ENCODE measurements at places on chromosomes 1 and 21.
A peak's percentile ranks its signal among the peaks of the same experiment; 100 is the strongest.

DNA sequence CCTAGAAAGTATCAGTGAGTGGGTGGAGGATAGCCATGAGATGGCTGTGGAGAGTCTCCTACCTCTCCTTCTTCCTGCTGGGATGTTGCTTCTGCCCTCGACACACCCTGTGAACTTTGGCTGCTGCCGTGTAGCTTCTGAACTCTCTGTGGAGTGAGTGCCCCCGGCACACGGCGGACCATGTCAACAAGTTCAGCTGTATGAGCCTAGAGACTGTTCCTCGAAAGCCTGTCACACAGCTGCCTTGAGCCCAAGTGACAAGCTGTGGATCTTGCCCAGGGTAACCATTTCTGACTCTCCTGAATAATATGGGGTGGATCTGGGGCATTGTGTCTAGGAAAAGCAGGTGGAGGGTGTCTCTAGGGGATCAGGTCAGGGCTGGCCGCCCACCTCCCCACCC, 143.2 kb downstream of the NOS1AP start:
- DNase-seq: no peak
- no peak overlapping the region for H3K27ac ChIP-seq
- no peaks in the 10 kb centered on the region for H3K36me3 ChIP-seq
- no peak overlapping the region for H3K4me3 ChIP-seq
- H3K27me3 ChIP-seq: no peaks in the 10 kb centered on the region

DNA sequence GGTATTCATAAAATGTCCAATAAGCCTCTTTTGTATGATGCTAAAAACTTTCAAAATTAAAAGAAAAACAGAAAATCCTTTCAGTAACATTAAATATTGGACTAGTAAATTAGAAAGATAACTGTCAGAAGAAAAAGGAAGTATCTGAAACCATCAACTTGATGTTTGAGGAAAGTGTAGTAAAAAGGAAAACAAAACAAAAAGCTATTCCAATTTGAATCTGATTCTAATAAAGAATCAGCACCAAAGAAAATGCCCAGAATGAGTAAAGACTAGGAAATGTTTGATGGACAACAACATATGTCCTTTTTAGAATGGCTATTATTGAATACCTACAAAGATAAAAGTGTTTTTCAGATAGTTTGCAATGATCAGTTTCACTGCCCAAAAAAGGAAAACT, 79.9 kb upstream of the RBM34 start:
- H3K36me3 ChIP-seq: peaks cover 12% of the 10 kb centered on the region
- no peaks in the 10 kb centered on the region for H3K27me3 ChIP-seq

- no peak overlapping the region for H3K4me3 ChIP-seq
- DNase-seq: no peak
- no peaks in the 10 kb centered on the region for H3K36me3 ChIP-seq
- no peak overlapping the region for H3K27ac ChIP-seq
- peaks cover 6% of the 10 kb centered on the region for H3K4me1 ChIP-seq
- H3K27me3 ChIP-seq: no peaks in the 10 kb centered on the region
These were observed 67.0 kb downstream of the TBX19 start for GRCh38 chr1:168347630-168348029.

- H3K4me3 ChIP-seq: no peak overlapping the region
- H3K4me1 ChIP-seq: no peaks in the 10 kb centered on the region
- no peaks in the 10 kb centered on the region for H3K27me3 ChIP-seq
These were observed 27.7 kb downstream of the PPP1R12B start for GRCh38 chr1:202376247-202376646.

DNA sequence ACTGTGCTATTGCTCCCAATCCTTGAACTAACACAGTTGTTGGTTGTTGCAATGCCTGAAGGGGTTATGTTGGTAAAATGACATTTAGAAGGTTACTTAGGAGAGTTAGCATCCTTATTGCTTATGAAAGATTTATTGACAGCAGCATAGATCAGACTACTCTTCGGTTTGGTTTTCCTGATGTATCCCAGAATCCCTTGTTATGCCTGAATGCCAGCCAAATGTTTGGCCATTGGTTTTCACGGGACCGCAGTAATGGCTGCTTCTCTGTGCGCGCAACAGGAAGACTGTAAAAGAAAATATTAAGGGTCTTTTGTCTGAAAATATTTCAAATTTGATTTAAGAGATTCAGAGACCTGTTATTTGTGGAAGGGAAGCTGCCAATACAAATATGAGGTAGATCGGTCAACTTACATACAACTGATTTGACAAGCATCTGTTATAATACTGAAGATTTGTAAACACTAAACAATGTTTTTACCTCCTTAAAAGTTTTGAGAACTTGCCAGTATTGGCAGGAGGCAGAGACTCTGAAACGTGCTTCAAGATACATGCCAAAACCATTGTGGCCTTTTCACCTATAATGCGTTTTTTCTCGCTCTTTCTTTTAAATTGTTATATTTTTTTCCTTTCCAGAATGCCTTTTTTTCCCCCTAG, 8.3 kb downstream of the NFIA start:
- peak overlapping the region; percentile 96 for H3K4me3 ChIP-seq
- no peak for DNase-seq
- H3K36me3 ChIP-seq: peaks cover 7% of the 10 kb centered on the region
- H3K27ac ChIP-seq: peak overlapping the region; percentile 94
- peaks cover 73% of the 10 kb centered on the region for H3K4me1 ChIP-seq

- no peak for DNase-seq
- no peaks in the 10 kb centered on the region for H3K36me3 ChIP-seq
- no peak overlapping the region for H3K4me3 ChIP-seq
- no peaks in the 10 kb centered on the region for H3K27me3 ChIP-seq
These were observed 12.5 kb downstream of the RGS8 start for GRCh38 chr1:182671750-182672486.

- no peaks in the 10 kb centered on the region for H3K27me3 ChIP-seq
- DNase-seq: no peak
- H3K27ac ChIP-seq: no peak overlapping the region
- no peaks in the 10 kb centered on the region for H3K36me3 ChIP-seq
These were observed 22.2 kb downstream of the SEC16B start for GRCh38 chr1:177947623-177948022.

GRCh38 chr1:41501581-41501980, 17.1 kb upstream of the EDN2 start:
- DNase-seq: no peak
- no peak overlapping the region for H3K4me3 ChIP-seq
- no peaks in the 10 kb centered on the region for H3K36me3 ChIP-seq
- no peak overlapping the region for H3K27ac ChIP-seq
- no peaks in the 10 kb centered on the region for H3K27me3 ChIP-seq

DNA sequence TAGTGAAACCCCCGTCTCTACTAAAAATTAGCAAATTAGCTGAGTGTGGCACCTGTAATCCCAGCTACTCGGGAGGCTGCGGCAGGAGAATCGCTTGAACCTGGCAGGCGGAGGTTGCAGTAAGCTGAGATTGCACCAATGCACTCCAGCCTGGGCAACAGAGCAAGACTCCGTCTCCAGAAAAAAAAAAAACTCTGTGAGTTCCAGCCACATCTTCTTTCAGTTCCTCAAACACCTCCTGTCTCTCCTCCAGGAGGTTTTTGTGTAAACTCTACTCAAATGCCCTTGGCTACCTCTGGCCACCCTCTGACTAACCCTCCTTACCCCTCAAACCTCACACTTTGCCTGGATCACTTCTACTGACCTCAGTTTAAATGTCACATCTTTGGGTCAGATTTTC, 38.1 kb downstream of the RCSD1 start:
- no peak overlapping the region for H3K27ac ChIP-seq
- no peaks in the 10 kb centered on the region for H3K27me3 ChIP-seq
- no peaks in the 10 kb centered on the region for H3K36me3 ChIP-seq
- no peak overlapping the region for H3K4me3 ChIP-seq
- no peak for DNase-seq

- DNase-seq: peak; percentile 67
- peak within 1 kb of the TSS; percentile 96 for H3K4me3 ChIP-seq
- H3K4me1 ChIP-seq: peaks cover 27% of the 10 kb centered on the region
- H3K27me3 ChIP-seq: no peaks in the 10 kb centered on the region
- no peaks in the 10 kb centered on the region for H3K36me3 ChIP-seq
These were observed at the start of gene F3 for GRCh38 chr1:94541246-94542087. Gene F3 (minus strand): TSS chr1:94541759. CDS start chr1:94541636, 123 bp downstream.

All from thoracic aorta (tissue), 2 donors.